ENCODE measurements at places on chromosomes 4 and X.

DNA sequence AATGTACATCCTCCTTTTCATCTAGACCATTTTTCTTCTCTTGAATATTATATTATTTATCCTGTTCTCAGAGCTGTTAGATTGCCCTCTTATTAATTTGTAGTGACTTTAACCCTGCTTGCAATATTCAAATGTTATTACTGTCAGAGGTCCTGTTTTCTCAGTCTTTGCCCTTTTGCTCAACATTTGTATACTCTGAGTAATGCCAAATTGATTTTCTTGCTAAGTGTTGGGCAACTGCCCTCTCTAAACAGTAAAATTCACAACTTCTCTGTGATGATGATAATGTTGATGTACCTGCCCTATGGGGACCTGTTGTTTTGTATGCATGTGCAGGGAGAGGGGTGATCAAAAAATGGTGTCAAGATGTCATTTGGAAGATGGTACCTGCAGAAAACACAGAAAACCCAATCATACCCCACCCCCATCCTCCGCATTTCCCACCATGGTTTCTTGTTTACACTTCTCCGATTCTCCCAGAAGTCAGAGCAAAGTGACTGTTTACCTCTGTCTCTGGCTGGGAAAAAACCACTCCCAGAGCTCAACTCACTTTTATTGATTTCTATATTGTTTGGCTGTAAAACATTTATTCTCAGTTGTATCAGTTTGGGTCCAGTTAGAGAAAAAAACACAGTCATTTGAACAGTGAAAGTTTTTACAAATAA lies 694.0 kb downstream of the IL1RAPL1 start:
- DNase-seq: no peak

DNA sequence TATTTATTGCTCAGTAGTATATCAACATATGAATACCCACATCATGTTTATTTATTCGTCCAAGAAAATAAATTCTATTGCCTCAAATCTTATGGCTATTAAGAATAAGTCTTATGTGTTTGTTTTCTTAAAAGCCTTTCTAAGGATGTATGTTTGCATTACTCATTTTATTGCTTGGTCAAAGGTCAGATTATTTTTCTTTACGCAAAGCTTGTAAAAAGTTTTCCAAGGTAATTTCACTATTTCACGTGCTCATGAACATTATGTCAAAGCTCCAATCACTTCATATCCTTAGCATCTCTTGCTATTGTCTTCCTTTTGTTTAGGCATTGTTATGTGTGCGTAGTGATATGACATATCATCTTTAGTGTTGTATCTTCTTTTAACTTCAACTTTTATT lies 258.5 kb upstream of the FSTL5 start:
- DNase-seq: no peak

DNA sequence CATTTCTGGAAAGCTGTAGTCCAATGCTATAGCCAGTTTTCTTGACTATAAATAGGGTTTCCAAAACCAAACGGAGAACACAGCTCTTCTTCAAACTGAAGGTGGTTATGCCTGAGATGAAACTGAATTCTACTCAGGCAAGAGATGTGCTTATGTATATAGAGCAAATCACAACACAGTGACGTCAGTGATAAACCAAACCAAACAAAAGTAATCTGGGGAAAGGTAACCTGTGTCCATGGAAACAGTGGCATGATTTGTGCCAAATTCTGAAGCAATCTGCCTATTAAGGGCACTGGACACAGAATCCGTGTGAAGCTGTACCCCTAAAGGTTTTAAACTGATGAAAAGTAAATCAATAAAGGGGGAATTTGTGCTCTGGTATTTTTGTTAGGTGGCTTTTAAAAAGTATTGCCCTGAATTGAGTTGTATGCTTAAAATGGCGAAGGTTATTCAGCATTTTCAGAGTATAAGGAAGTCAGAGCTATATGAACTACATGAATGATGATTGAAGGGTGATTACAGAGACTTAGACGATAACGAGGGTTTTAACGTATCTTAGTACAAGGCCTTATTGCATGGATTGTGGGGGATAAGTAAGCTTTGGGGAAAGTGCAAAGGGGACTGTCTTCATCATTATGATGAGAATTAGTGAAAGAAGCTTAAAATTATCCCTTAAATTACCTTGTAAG lies 38.6 kb downstream of the NPY5R start:
- DNase-seq: no peak

DNA sequence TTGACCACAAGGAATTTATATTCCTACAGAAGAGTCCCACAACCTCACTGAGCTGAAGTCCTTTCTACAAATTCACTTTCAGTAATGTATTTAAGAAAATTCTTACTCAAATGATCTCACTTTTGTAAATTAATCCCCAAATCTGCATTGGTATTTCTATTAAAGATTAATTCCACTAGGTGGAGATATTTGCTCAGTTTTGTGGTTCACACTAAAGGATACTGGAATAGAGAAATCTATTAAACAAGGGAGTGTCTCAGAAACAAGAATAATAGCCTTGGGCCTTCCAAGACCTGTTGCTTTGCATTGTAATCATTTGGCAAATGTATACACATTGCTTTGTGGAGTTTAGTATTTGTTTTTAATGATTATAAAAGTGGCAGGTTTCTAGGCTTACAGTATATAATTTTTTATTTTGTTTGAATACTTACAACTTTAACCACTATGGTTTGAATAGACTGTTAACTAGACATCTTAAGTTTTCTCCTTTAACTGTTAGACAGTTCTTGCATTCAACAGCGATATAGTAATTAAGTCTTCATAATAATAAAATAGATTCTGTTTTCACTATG lies 25.9 kb downstream of the CFAP299 start:
- DNase-seq: no peak

GRCh38 chr4:157808796-157809383 lies 363.9 kb downstream of the GASK1B start:
- no peak for DNase-seq

GRCh38 chr4:145679520-145679919 lies 426 bp upstream of the C4orf51 start:
- no peak for DNase-seq

DNA sequence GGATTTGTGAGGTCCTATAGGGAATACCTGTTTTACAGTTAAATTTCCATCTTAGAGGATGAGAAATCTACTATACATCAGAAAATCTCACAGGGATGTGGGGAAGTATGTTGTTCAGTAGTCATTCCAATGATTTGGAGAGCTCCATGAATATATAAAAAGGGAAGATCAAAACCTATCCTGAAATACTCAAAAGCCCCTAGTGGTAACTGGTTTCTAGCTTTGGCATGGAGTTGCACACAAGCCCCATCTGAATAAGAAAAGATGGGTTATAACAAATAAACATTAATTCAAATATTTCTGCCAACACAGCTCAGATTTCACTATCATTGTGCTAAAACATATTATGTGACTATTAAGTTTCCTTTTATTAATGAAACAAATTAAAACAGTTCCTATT lies 101.6 kb downstream of the FBXO8 start:
- no peak for DNase-seq

- DNase-seq: no peak
These were observed 212.7 kb downstream of the RPA4 start for GRCh38 chrX:97096385-97096784.

- no peak for DNase-seq
These were observed 67.0 kb downstream of the SLC7A11 start for GRCh38 chr4:138174981-138175794.

DNA sequence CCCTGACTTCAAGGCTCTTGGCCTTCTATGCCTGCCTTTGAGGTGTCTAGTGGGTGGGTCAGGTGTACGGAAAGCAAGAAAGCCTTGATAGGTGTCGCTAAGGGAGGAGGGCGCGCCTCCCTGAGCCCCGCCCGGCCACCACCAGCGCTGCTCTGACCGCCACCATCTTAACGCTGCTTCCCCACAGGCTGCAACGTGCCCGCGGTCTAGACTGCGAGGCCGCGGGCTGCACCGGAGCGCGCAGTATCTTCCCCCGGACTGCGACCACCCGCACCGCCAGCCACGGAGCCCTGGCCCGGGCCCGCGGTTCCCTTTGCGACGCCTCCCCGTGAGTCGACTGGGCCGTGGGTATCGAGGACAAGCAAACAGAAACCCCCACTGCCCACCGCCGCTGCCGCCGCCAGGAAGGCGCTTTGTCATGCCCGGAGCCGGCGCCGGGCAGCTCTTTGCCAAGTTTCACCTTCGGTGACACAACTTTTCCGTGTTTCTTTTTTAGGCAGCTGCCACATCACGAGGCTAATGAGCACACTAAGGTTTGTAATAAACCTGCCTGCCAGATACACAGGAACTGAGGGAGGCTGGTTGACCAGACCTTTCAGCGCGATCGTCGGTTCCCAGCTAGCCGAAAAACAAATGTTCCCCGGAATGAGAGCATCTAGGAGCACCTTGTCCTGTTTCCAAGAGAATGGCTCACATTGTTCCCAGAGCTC lies 335.8 kb upstream of the F9 start:
- DNase-seq: no peak

DNA sequence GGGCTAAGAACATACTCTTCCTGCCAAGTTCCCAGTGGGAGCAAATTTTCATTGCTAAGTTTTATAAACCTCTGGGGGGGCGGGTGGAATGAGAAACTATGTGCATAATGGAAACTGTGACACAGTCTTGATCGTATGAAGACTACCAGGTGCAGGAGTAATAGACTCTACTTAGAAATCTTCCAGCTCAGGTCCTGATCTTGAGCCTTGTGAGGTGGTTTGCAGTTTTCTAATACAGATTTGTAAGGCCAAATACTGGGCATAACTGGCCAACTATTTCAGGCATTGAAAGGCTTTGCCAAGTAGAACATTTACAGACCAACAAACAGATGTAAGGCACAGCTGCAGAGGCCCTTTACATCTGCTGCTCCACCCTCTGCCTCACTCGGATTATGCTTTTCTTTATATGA lies 89.7 kb upstream of the CBR4 start:
- no peak for DNase-seq

GRCh38 chr4:23999714-24000469 lies 110.0 kb upstream of the PPARGC1A start:
- DNase-seq: no peak

DNA sequence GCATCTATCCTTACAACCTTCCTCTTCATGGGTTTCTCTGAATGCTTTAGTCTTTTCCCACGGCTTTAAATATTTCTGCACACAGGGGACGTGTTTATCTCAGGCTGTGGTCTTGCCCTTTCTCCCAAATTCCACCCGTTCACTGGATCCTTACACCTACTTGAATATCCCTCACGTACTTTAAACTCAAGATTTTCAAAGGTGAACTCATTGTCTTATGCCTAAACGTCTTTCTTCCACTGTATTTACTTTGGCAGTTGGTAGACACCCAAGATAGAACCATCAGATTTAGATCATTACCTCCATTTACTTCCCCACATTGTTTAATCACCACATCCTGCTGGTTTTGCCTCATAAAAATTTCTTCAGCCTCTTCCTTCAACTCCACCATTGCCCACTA lies 269.2 kb downstream of the CBLL2 start:
- DNase-seq: no peak

DNA sequence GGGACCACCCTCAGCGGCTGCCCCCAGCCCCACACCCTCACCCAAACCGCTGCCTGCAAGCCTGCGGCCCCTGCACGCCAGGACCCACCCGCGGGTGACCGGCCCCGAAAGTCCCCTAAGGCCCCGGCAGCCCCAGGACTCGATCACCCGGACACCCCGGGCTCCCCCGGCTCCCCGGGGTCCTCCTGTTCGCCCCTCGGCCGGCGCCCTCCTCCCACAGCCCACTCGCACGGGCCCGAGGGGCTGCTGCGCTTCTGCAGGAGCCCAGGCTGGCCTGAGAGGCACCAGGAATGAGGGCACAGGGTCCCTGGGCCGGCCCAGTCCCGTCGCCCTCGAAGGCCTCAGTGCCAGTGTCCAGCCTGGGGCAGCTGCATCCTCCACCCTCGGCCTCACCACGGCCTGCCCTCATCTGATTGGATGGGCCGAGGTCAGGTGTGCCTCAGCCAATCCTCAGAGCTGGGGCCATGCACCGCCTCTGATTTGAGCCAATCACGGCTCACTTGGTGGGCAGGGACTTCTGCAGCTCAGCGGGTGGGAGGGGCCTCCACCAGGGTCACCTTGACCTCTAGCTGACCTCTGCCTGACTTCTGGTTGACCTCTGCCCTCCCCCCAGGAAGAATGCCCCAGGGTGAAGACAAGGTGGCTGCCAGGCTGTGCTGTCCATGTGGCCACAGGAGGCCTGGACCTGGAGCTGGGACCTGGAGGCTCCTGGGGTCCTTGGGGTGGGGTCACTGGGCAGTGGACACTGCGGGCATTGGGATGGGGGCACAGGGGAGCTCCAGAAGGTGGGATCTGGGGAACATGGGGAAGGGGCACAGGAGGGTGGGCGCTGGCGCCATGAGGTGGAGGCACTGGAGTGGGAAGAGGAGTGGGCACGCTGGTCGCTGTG lies 97.6 kb upstream of the NKX1-1 start:
- DNase-seq: no peak

- DNase-seq: no peak
These were observed 117.3 kb downstream of the ENPP6 start for GRCh38 chr4:184100297-184100885.

DNA sequence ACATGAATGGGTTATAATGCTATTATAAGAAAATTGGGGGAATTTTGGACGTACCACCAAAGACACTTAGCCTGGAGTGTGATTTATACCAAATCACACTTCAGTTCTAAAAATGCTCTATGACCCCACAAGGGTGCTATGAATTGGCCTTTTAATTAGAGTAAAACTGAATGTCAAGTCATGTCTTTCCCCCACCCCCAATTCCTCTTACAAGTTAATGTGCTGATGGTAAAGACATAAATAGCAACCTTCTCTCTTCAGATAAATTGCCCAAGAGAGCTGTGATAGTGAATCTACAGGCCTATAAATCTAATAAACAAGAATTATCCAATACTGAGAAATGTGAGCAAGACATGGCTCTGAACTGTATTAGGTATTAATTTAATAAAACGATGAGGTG lies 78.8 kb downstream of the RNF150 start:
- no peak for DNase-seq

DNA sequence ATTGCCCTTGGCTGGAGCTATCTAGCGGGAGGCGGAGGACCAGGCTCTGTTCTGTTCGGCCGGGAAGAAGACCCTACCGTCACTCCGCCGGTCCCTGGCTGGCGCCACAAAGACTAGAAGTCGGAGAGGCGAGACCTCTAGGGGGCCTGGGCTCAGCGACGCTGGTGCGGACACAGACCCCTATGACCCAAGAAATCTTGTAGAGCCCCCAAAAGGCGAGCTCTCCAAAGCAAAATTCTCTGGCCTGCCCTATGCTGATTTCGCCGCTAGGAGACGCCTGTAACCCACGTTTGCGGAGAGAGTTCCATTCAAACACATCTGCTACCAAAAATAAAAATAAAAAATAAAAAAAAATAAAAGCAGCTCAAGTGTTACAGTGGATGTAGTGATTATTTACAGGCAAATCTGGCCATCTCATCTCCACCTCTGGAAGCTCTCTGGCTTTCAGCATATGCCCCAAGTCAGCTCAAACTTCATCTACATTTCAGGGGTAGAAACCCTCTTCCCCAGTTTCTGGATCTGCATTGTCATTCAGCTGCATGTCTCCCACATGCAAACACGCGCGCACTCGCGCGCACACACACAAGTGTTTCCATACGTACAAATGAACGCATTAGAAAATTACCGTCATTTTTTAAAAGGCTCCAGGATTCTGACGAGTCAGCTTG lies 2.4 kb upstream of the PCDH10 start:
- no peak for DNase-seq

GRCh38 chr4:140277576-140277975 lies 95.9 kb upstream of the SCOC start:
- no peak for DNase-seq

- DNase-seq: no peak
These were observed 406.5 kb downstream of the RPA4 start for GRCh38 chrX:97290199-97290598.
